ENCODE measurements at places on chromosomes 6 and 20.

DNA sequence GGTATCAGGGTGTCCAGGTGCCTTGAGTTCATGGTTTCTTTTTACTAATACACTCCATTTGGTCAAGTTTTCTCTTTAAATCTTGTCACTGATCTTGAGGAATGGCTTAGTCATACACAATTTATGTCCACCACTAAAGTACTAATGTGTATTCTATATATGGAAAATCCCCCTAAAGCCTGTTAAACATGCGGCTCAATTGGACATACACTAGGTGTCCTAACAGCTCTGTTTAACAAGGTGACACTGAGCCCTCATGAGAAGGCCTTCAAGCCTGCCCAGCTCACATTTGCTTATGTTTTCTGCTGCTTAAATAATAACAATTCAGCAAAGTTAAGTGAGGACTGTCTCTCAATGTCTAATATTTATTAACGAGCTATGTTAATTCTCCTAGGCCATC is 31.5 kb downstream of the PDE7B start:
- DNase-seq, result no peak

DNA sequence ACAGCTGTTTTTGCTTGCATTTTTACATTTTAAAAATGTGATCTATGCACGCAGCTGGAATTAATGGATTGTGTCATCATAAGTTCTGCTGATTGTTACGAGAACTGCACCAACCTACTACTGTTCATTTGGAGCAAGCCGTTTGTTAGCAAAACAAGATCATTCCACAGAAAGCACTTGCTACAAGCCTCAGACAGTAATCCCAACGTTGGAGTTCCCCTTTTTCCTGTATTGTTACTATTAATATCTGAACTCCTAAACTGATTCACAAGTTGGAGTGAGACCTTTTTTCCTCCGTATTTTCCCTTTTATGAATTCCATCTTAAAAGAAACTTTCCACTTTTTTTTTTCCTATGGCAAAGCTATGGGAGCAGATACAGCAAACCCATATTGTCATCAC is 3.5 kb downstream of the TENT5A start:
- DNase-seq, result no peak

DNA sequence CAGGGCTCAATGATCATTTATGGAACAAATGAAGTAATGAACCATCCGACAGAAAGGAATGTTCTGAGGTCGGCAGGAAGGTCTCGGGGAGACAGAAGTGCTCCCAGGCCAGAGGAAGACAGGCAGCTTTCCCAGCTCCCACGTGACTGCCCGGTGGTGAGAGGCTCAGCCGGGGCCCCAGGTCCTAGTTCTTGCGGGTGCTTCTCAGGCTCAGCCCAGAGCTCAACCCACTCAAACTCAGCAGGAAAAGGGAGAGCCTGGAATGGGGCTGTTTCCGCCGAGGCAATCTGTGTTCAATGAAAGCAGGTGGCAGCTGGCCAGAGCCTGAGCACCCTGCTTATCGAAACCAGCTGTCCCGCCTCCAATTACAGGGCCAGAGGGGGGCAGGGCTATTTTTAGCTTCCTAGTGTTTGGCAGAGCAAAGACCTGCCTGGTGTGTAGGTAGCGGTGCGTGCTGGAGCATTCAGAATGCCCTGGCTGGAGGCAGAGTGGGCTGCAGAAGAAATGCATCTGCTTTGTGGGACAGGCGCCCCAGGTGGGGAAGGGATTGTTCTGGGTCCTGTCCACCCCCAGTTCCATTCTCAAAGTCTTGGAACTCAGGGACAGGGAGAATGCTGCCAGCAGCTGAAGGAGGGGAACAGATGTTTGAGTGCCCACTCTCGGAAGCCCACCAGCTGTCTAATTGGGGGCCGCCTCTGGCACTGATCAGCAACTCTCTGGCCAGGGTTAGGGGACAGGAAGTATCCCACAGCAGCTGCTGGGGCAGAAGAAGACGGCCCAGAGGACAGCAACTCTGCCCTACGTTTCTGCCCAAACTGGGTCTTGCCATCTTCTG is 145.1 kb downstream of the PREX1 start:
- no peak for DNase-seq

DNA sequence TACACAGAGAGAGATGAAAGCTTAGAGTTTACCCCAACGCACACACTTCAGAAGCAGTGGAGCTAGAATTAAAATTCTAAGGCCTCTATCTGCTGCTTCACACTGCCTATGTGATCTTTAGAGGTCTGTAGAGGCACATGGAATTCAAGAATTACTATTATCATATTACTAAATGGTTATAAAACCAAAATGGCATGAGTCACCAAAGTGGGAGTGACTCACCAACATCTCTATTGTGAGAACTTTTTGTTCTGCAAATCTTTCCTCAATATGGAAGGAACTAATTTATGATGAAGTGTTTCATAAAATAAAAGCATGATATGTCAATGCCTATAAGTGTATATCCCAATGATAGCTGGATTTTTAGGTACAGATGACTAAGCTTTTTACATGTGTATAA is 28.5 kb upstream of the TMEM244 start:
- DNase-seq, result no peak

DNA sequence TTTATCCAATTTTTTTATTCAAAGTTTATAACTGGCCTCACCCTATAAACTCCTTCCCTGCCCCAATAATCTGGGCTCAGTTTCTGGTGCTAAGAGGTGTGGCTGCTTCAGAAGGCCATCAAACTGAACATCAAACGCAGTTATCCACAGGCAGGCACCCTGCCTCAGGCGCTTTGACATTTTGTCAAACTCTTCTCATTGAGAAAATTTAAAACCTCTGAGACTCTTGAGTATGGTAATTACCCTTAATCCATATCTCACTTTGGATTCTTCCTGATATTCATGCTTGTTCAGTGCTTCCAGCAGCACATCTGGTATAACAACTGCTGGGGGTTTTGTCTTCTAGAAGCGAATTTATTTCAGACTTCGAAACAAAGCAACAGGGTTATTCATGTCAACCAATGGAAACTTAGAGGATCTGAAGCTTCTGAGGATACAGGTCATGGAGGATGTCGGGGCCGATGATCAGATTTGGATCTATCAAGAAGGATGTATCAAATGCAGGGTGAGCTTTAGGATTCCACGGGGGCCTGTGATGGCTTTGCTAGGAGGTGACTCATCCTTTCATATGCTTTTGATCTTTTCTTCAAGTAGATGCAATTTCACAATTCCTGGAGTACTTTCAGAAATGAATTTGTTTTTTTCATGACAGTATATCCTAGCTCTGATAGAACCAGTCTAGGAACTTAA is 68.2 kb downstream of the RTN4IP1 start:
- no peak for DNase-seq

GRCh38 chr6:137950581-137950980 is 83.5 kb downstream of the TNFAIP3 start:
- DNase-seq, result no peak

DNA sequence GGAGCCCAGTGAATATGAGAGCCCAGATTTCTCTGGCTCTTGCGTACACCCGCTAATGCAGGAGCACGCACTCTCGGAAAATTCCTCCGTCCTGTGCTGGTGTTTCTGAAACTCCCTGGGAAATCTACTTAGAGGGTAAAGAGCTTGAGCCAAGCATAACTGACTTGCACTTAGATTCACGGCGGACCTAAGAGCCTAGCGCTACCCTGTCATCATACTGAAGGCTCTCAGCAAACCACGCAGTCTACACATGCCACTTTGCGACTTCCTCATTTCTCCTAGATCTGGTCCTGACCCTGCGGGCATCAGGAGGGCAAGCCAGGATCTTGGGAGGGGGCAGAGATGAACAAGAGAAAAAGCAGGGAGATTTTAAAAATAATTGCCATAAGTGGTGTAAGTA is 324.7 kb downstream of the CD83 start:
- DNase-seq, result no peak

DNA sequence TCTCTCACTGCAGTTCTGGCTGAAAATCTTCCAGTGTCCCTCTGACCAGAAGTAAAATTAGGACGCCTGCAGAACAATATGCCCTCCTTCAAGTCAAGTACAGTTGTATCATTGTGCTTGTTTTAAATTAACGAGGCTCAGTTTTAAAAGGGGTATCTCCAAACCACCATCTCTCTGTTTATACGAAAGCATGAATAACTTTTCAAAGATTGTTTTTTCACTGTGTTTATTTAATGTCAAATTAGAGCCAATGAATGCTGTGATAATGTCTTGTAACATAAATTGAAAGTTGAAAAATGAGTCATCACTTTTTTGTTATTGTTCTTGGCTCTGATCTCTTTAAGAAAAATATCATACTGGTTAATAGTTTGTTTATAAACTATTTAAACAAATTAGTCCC is 230.7 kb upstream of the THEMIS start:
- DNase-seq, result no peak

DNA sequence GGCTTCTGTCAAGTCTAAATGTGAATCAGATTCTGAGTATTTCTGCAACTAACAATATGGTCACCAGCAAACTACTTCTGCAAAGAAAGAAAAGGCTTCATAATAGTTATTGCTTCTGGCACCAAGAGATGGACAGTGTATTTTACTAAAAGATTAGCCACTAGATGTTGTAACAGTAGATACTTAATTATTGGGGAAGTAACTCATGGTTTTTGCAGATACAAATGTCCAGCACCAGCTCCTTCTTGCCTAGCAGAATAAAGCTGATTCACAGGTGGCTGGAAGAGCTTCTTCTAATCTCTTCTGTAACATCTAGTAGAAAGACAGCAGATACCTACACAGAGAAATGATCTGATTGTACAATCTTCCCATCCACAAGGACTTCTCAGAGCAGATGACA is 21.2 kb downstream of the ATXN1 start:
- no peak for DNase-seq

GRCh38 chr6:446418-447366 is 55.1 kb downstream of the IRF4 start:
- peak; percentile 57 for DNase-seq

- no peak for DNase-seq
Measured at GRCh38 chr6:54087721-54088120, 23.5 kb upstream of the MLIP start.

DNA sequence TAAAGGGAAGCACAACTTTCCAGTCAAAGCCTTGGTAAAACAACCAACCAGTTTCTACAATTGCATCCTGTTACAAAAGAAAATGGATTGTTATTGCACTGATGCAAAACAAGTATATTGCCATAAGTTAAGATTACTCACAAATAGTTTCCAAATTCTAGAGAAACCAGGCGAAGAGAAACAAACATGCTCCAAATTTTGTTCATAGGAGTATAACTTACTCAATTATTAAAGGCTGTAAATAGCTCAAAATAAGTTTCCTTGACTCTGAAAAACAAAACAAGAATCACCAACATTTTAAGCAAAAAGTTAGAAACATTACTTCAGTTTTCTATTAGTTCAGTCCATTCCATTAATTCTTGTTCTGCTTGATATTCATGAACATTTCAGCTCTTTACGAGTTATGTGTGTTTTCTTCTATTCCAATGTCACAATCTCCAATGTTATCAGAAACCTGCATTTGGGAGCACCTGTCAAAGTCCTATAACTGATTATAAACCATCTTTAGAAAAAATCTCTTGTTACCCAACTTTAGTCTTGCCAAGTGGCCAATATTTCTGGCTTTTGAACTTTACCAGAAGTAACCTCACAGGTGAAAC is 137.9 kb upstream of the THBS2 start:
- DNase-seq, result no peak

DNA sequence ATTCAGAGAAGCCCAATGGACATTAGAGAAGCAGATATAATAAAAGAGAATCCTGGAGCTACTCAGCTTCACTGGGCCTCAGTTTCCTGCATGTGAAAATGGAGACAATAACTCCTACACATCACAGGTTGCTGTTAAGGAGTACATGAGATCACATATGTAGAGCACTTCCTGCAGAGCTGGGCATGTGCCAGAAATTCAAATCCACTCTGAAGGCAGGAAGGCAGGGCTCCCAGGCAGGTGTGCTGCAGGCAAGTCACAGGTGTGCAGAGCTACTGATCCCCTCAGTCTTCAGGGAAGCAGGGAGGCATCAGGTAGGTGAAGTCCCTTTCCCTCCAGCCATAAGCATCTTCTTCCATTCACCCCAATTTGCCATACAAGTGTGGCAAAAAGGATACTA is 48.0 kb downstream of the DST start:
- DNase-seq, result no peak

- peak; percentile 26 for DNase-seq
Measured at GRCh38 chr6:42260972-42261371, 43.3 kb upstream of the MRPS10 start.

- no peak for DNase-seq
Measured at GRCh38 chr20:31815408-31816188, 3.6 kb upstream of the MYLK2 start.

GRCh38 chr20:14288341-14289330 is 48.8 kb downstream of the FLRT3 start:
- no peak for DNase-seq

- DNase-seq, result no peak
Measured at GRCh38 chr6:31339210-31339609, 17.8 kb downstream of the HLA-B start.

DNA sequence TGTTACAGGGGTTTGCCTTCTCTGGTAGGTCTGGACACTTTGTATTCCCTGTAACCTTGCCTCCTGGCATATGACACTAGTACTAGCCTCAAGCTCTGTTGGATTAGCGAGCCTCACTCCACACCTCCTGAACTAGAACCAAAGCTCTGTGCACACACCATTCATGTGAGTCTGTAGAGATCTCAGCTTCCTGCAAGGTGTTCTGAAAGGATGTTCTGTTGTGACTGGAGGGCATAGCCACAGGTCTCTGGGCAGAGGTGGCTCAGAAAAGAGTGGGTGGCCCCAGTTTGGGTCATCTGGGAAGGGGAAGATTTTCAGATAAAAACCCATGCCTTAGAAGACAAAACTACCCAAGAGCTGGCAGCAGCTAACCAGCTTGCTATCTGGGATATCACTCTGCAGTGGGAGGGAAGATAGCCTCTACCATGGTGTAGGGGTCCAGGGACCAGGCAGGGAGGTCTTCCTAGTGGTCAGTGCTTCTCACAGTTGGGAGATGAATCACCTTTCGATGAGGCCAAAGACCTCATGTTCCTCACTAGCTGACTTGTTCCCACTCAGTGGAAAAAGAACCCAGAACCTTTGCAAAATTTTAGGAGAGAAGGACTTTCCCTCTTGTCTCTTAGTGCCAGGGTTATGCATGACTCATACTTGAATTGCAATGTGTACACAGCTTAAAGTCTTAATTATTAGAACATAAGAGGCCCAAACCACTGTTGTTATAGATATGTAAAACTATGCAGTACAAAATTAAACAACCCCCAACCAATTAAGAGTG is 41.4 kb downstream of the HLA-F start:
- DNase-seq, result no peak

GRCh38 chr6:109606359-109606758 is 84.6 kb downstream of the AK9 start:
- no peak for DNase-seq

GRCh38 chr6:99614430-99615186 is 8.0 kb downstream of the PRDM13 start:
- DNase-seq, result no peak

GRCh38 chr20:2460752-2461424 is 9.7 kb downstream of the SNRPB start:
- DNase-seq, result no peak

GRCh38 chr20:48238781-48239180 is 453.5 kb upstream of the SULF2 start:
- DNase-seq, result no peak

DNA sequence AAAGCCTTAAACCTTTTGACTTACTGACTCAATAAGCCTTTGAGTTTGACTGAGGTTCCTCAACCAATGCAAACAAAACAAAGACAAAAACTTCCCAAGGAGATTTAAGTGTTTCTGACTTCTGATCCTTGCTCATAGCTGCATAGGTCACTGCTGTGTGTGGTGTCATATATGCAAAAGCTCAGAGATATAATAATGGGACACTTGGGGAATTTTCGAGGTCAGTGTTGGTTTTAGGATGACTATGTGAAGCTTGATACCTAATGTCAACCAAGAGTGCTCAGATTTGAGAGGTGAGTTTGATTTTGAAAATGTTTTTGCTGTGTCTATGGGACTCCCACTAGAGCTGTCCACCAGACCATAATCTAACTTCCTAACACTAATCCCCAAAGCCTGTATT is 26.2 kb downstream of the ZKSCAN8 start:
- DNase-seq, result no peak
